ENCODE measurements at places on chromosomes 12 and 14.

- DNase-seq, result no peak
These were observed 18.9 kb downstream of the C2CD5 start for GRCh38 chr12:22525426-22525825.

DNA sequence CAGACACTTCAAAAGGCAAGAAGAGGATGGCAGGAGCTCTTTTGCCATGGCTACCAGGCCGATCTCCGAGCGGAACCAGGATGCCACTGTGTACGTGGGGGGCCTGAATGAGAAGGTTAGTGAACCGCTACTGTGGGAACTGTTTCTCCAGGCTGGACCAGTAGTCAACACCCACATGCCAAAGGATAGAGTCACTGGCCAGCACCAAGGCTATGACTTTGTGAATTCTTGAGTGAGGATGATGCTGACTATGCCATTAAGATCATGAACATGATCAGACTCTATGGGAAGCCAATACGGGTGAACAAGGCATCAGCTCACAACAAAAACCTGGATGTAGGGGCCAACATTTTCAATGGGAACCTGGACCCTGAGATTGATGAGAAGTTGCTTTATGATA is 9.8 kb downstream of the GARIN2 start:
- DNase-seq, result no peak

- no peak for DNase-seq
These were observed 3.6 kb upstream of the RHOF start for GRCh38 chr12:121796855-121797751.

DNA sequence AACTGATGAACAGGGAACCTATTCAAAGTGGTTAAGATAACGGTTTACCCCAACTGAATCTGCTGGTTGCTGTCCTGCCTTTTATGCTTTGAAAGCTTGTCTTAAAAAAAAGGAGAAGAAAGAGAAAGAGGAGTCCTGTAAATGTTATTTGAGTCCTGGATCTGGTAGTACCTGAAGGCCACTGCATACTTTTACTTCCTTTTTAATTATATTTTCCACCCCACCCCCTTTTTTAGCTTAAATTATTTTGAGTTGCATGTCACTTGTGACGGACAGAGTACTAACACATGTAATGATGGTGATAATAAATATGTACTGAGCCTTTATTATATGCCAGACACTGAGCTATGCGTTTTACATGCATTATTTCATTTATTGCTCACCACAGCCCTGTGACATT is 2.5 kb upstream of the AMIGO2 start:
- DNase-seq, result no peak

DNA sequence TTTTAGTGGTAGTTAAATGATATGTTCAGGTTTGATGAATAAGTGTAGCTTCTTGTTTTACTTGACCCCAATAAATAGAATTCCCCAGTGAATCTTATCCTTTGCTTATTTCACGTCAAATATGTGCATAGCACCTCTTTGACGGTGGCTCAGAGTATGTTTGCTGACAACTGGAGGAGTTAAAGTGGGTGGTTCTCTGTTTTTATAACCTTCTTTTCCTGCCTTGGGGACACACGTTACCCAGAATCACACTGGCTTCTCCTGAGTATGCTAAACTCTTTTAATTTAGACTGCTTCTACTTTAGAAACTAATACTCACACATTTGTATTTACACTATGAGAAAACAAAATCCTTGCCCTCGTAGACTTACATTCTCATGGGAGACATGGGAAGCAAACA is 62.3 kb downstream of the TMTC2 start:
- DNase-seq, result no peak

DNA sequence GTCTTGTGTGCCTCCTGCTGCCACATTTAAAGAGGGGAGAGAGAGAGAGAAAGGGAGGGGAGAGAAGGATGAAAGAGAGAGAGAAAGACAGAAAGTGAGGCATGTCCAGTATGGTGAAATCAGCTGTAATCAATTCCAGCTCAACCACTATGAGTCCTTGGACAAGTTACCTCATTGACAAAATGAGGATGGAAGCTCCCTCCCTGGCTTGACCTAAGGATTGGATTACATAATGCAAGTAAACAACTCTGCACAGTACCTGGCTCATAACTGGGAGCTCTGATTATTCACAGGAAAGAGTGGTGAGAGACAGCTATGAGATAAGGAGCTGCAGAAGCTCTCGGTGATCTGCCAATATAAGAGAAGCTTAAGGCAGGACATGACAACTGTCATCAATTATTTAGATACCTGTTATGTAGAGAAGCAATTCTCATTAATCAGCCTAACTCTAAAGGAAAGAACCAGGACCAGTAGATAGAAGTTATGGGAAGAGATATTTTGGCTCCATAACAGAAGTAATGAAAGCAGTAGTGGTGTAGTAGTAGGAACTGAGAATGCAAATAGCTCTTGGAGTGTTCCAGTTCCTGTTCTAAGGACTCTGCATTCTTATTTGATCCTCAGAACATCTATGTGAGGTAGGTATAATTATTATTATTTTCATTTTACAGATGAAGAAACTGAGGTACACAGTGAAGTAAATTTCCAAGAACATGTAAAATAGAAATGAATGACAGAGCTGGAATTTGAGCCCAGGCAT is 791.6 kb downstream of the DIO2 start:
- no peak for DNase-seq

GRCh38 chr12:42886160-42886559 is 296.6 kb upstream of the PRICKLE1 start:
- no peak for DNase-seq

- no peak for DNase-seq
These were observed 5.6 kb downstream of the KRR1 start for GRCh38 chr12:75505706-75506312.

DNA sequence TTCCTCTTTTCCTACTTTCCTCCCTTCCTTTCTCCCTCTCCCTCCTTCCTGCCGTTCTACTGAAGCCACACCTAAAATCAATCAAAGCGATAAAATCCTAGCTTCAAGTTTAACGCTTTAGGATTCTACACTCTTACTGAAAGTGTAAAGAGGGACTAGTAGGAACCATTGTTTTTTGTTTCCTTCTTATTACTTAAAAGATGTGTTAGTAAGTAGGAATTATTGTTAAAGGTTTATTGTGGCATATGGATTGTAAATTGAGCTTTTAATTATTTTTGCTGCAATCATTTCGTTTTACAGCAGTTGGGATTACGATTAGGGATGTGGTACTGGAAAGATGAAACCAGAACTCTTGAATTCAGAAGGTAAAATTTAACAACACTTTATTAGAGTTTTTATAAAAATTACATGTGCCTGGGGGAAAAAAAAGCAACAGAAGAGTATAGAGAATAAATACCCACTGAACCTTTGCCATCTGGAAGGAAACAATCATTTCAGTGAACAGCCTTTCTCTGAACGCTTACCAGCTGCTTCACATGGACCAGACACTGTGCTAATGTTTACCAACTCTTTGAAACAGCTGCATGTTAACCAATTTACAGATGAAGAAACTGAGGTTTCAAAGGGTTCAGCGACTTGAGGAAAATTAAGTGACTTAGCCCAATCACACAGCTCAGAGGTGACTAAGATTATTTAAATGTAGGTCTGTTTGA is 1.0 kb downstream of the PPP1R36 start:
- no peak for DNase-seq

DNA sequence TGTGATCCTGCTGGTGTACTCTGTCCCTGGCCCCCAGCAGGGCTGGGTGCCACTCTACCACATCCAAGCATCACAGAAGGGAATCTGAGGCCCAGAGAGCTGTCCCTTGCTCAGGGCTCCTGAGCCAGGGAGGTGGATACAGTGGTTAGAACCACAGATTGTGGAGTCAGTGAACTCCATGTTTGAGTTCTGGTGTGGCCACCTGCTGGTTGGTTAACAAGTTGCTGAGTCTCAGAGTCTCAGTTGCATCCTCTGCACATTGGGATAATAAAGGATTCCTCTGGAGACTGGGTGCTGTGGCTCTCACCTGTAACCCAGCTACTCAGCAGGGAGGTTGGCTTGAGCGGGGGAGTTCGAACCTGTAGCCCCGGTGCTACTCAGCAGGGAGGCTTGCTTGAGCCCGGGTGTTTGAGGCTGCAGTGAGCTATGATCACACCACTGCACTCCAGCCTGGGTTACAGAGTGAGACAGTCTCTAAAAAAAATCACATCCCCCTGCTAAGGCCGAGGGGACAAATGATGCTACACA is 39.4 kb downstream of the MVK start:
- no peak for DNase-seq

GRCh38 chr12:132188916-132189325 is 44.7 kb downstream of the NOC4L start:
- DNase-seq, result no peak

DNA sequence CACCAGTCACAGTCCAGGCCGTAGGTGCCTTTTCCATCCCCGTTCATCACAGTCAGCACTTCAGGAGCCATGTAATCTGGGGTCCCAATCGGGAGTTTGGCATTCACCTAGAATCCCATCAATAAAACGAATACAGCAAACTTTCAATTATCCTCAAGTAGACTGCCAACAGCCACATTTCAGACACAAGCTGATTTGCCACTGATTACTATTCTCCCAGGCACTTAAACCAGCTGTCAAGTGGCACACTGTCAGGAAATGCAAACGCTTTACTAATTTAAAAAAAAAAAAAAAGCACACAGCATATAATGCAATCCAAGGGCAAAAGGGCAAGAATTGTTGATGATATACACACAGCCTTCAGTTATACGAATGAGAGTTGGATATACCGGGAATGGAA is 51.9 kb downstream of the CIT start:
- no peak for DNase-seq

- no peak for DNase-seq
These were observed 244.2 kb downstream of the CACNA1C start for GRCh38 chr12:2297004-2297403.

- no peak for DNase-seq
These were observed 11.6 kb upstream of the SCN8A start for GRCh38 chr12:51579321-51579850.

- DNase-seq, result no peak
These were observed 31.1 kb downstream of the ELK3 start for GRCh38 chr12:96225044-96225855.

DNA sequence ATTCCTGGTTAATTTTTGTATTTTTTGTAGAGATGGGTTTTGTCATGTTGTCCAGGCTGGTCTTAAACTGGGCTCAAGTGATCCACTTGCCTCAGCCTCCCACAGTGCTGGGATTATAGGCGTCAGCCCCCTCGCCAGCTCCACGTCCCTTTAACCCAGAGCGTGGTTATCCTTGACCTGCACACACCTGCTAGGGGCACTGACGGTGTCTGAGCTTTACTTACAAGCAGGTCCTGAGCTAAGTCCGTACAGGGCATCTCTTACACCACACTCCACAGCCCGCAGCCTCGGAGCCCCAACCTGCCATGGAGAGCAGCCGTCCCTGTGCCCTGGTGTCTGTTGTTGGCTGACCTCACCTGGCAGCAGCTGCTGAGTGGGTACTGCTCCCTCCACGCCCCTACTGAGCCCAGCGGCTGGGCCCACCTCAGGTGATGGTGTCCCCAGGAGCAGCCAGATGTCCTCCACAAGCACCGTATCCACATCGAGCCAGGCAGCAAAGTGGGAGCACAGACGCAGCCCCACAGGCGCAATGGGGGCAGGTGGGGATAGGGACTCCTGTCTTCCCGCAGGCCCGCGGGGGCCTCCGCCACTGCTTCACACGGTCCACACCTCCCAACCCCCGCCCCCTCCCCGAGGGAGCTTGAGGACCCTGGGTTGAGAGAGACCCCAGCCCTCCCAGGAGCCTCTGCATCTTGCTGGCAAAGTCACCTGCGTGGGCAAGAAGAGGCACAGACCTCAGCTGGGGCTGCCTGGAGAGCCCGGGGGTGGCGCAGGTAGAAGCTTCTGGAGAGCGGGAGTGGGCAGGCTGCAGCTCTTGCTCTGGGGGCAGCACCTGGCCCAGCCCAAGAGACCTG is 325.4 kb upstream of the SFSWAP start:
- DNase-seq, result no peak

GRCh38 chr14:23125933-23126524 is 7.0 kb upstream of the CEBPE start:
- no peak for DNase-seq

- DNase-seq, result no peak
These were observed 58.0 kb downstream of the SINHCAF start for GRCh38 chr12:31267966-31268365.

GRCh38 chr12:54003625-54004024 is 3.7 kb downstream of the HOXC9 start:
- no peak for DNase-seq

GRCh38 chr12:12725086-12725955 is 8.2 kb downstream of the CDKN1B start:
- DNase-seq, result peak; percentile 84

GRCh38 chr12:5807514-5808219 is 137.4 kb downstream of the ANO2 start:
- no peak for DNase-seq

DNA sequence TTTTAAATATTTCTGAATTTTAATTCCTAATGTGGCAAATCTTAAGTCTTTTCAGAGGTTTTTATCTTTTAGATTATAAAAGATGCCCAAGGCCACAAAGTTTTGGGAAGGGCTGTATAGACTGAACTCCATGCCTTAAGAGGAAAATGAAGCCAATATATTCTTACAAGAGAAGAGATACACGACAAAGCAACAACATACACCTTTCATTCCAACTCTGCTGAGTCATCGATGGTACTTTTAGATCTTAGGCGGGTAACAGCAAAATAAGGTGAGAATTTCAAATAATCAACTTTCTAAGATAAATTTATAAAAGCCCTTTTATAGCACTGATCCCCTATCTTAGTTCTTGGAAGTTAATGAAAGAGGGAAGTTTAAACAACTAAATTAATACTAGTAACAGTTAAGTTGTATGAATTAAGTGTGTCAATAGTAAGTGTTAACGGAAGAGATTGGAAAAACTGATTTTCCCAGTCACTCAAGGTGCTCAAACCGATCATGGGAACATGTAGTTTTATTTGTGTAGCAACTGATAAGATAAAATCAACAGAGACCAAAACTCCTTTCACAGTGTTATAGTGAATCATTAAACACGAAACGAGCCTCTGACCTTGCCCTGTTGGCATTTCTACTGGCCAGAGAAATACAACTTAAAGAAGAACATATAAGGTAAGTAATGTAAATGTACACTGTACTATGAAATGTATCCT is 18.8 kb upstream of the PIK3C2G start:
- DNase-seq, result no peak

GRCh38 chr12:68425998-68426397 is 93.8 kb upstream of the MDM1 start:
- DNase-seq, result no peak

DNA sequence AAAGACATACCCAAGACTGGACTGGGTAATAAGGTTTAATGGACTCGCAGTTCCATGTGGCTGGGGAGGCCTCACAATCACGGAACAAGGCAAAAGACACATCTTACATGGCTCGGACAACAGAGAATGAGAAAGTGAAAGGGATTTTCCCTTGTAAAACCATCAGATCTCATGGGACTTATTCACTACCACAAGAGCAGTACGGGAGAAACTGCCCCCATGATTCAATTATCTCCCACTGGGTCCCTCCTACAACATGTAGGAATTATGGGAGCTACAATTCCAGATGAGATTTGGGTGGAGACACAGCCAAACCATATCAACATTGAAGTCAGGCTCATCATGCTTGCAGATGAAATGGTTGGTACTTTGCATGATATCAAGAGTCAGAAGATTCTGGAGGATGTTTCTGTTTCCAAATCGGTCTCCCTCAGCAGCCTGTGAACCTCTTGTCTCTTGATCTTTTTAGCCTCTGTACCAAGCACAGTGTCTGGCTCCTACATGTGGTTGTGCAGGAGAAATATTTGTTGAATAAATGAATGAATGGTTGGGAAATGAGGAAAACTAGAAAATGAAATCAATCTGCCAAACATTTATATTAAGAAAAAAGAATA is 98.6 kb downstream of the VRK1 start:
- no peak for DNase-seq

GRCh38 chr12:53093777-53094393 is 3.6 kb upstream of the IGFBP6 start:
- DNase-seq, result no peak

All from iPS DF 19.7 (cell line).